ENCODE measurements at places on chromosomes 1 and 21. TPM values are rescaled to one million over a fixed set of nuclear protein-coding genes. Genes with fewer than 3 reads are reported as not detected.
A peak's percentile ranks its signal among the peaks of the same experiment; 100 is the strongest.

Gene OR2T33
- total RNA-seq, result not detected

Gene FCAMR
- total RNA-seq, result not detected

Gene RGS13
- total RNA-seq, result not detected

Gene ZNF648
- total RNA-seq, result not detected

Gene PSRC1
- 7.7 TPM for total RNA-seq

Gene UTS2
- total RNA-seq, result not detected

DNA sequence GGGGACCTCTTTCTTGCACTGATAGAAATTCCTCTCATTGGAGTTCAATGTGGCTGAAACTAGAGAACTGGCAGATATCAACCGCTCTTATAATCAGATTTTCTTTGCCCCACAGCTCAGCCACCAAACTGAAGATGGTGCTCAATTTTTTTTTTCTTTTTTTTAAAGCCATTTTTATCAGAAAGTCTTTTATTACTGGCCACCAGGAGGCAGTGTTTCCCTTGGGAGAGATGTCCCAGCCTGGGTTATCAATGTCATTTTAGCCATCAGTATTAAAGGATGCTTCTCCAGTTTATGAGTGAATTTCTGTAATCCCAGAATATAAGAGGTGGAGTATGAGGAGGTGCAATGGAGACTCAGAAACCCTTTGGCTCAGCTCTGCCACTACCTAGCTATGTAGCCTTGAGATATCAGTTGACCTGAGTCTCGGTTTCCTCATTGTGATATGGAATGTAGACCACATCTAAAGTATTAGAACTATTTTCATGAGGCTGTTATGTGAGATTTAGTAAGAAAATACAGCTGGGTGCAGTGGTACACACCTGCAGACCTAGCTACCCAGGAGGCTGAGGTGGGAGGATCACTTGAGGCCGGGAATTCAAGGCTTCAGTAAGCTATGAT is 27.6 kb downstream of the CD244 start:
- peak; percentile 3 for DNase-seq

- DNase-seq, result peak; percentile 68
Observed at GRCh38 chr1:103448560-103448959, 76.9 kb upstream of the RNPC3 start.

DNA sequence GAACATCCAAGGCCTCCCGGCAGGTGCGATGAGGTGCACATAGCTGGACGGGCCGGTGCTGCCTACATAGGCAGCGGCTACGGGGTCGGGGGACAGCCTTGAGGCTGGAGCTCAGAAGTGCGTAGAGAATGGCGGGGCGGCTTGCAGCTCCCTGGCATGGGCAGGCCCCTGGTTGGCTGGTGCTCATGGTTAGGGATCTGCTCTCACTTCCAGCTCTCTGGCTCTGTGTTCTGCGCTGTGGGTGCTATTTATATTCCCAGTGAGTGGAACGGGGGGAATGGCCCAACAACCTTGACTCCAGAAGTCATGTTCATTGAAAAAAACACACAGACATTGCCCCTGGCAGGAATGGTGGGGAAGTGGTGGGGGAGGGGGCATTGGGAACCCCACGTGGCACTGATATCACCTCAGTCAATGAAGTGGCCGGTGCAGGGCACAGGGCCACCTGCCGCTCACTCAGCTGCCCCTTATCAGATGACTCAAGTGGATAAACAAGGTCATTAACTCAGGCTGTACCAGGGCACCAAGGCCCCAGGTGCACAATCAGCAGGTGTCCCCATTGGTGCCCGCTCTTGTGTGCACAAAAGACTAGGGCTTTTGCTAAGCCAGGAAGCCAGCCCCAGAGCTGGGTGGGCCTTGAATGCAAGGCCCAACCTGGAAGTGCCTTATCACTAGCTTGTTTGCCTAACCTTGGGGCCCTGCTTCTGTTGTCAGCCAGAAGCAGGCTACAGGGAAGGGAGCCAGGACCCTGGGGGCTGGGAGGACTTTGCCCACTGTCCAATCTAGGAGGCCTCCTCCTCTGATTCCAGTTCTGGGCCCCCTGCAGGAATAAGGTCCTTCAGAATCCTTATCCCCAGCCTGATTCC is at the start of gene NR0B2:
Gene NR0B2 (minus strand): TSS at position 222 of the 866 bp plus-strand sequence. CDS start 35 bp downstream, at position 187.
- no peak for DNase-seq

DNA sequence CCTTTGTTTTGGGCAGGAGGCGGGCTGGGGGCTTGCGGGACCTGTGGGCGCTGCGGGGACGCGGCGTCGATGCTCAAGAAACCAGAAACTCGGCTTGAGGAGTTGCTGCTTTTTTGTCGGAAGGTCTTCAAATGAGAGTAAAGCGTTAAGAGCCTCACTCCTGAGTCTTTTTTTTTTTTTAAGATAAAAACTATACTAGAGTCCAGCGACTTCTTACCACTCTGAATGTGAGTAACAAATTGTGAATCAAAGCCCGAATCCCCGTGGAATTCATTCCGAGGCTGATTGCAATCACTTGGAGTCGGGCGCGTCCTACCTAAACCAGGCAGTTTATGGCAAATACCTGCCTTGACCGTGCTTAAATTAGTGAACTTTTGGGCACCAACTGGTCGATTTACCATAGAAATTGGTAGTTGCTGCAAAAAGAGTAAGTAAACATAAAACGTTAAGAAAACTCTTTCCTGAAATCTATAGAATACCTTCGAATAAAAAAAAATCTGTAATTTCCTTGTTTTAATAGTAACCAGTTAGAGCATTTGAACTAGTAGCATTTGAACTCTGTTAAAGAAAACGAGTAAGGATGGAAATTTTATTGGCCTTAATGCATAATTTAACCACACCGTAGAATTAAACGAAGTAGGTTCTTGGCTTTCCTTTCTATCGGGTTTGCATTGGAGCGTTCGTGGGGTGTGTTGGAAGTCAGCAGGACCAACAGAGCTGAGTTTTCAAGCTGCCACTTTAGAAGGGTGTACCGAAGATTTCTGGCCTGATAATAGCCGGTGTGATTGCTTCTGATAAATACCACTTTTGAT is 769 bp downstream of the GPSM2 start:
- DNase-seq, result peak; percentile 19

GRCh38 chr21:35779690-35780570 is 280.4 kb downstream of the SETD4 start:
- DNase-seq, result peak; percentile 90

DNA sequence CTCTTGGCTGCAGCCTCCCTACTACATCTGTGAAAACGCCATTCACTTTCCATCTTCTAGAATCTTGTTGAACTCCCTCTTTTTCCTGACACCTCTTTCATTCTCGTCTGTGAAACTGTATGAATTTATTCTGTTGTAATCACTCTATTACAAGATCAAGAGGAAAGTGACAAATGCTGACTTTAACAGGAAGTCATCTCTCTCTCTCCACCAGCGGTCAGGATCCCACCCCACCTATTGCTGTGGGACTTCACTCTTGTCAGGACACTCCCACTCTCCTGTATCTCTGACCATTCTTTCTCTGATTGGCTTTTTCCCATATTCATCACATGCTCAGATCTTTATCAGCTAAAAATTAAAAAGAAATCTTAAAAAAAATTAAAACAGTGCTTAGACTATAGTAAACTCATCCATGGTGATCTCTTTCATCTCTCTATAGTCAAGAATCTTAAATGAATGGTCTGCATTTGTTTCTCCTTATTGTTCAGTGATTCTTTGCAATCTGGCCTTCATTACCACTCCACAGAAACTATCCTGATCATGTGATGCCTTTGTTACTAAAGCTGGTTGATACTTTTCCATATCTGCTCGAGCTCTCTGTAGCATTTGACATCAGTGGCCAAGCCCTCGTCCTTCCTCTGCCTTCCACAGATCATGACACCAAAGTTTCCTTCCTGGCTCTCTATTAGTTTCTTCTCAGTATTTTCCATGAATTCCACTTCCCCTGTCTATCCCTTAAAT is 113.6 kb downstream of the UCHL5 start:
- no peak for DNase-seq

- DNase-seq, result peak; percentile 82
Observed at GRCh38 chr1:224427346-224427745, 7.3 kb downstream of the WDR26 start.

GRCh38 chr1:3016641-3017439 is 4.4 kb upstream of the ACTRT2 start:
- no peak for DNase-seq

- peak; percentile 78 for DNase-seq
Observed at GRCh38 chr1:208029381-208030287, 118.7 kb upstream of the CD34 start.

DNA sequence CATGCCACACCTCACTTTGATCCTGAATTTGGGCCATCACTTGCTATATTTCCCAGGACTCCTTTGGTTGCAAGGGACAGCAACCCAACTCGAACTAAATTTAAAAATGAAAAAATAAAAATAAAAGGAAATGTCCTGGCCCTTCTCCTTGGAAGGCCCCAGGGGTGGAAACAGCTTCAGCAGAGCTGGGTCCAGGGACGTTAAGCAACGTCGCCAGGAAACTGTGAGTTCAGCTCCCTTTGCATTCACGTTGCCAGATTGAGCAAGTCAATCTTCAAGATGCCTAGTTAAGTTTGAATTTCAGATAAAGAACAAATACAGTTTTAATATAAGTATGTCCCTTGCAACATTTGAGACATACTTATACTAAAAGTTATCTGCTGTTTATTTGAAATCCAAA is 14.6 kb upstream of the SPSB1 start:
- no peak for DNase-seq

DNA sequence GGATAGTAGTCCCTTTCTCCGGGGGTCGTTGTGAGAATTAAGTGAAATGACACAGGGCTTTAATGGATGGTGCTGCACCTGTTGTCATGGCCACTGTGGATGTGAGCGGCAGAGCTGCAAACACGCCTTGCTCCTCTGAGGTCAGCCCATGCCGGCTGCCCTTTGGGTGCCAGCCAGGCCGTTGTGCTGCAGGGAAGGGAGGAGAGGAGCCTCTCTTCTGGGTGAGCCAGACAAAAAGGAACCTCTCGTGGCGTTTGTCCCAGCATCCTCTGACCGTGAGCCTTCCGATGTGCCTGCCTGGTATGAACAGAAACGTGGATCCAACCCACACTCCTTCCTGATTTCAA is 383.0 kb upstream of the VAMP3 start:
- DNase-seq, result no peak

All from astrocyte (in vitro differentiated cells and primary cell).